ENCODE measurements at places on chromosomes 3 and 15.
A peak's percentile ranks its signal among the peaks of the same experiment; 100 is the strongest.

DNA sequence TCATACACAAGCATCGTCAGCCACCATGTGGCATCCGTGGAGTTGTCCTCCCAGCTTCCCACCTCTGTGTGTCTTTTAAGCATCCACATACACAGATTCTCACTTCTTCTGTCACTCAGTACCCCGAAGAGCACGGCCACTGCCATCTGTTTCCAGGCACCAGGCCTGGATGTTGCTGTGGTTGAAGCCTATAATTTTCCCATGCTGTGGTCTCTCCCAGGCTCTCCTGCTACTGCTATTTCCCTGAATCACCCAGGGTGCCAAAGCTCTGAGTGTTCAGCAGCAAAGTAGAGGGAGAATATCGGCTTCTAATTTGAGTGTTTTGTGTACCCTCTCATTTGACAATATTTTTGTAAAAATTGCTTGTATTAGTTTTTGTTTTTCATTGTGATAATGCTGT lies 265.7 kb downstream of the DIPK2A start:
- DNase-seq, result no peak

- DNase-seq, result no peak
These were observed 90.6 kb downstream of the TNFAIP8L3 start for GRCh38 chr15:51004103-51004551.

GRCh38 chr3:2944628-2945027 lies 165.5 kb downstream of the IL5RA start:
- DNase-seq, result no peak

DNA sequence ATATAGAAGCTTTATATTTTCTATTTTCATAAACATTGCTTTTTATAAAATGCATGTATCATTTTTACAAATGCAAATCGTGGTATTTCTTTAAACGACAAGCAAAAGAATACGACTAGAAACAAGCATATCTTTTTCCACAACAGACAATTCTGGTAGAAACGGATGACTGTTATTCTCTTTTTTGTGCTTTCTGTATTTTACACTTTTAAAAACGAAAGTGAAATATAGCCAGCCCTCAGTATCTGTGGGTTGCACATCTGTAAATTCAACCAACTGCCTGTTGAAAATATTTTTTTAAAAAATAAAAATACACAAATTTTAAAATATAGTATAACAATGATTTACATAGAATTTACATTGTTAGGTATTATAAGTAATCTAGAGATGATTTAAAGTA lies 61.3 kb downstream of the PRTG start:
- no peak for DNase-seq

DNA sequence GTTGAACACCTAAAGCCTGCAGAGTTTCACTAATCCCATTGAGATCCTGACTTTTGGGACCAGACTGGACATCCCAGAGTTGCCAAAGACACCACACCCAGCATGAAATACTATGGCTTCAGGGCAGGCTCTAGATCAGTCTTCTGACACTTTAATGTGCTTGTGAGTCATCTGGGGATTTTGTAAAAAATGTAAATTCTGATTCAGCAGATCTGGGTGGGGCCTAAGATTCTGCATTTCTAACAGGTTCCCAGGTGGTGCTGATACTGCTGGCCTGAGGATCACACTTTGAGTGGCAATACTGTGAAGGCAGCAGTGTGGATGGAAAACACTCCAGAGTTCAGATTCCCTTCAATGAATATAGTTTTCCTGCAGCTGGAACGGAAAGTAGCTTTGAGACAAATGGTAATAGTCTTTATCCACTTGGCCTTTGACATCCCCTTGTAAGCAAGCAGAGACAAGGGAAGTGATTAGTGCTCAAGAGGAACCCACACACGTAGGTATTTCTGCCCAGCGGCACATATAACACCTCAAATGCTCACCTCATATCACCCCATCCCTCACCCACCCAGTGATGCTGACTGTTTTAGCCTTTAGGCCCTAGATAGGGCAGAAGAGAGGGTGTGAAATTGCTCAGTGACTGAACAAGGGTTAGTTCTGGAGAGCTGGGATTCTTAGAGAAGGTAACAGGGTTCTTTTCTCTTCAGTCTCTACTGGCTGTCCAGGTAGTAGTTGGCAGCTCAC lies 51.5 kb upstream of the GSK3B start:
- DNase-seq, result no peak

- DNase-seq, result no peak
These were observed 48.7 kb upstream of the SKOR1 start for GRCh38 chr15:67776600-67776999.

GRCh38 chr15:51089699-51090453 lies 4.8 kb downstream of the TNFAIP8L3 start:
- no peak for DNase-seq

GRCh38 chr3:129778871-129779270 lies 114.6 kb downstream of the TMCC1 start:
- no peak for DNase-seq

DNA sequence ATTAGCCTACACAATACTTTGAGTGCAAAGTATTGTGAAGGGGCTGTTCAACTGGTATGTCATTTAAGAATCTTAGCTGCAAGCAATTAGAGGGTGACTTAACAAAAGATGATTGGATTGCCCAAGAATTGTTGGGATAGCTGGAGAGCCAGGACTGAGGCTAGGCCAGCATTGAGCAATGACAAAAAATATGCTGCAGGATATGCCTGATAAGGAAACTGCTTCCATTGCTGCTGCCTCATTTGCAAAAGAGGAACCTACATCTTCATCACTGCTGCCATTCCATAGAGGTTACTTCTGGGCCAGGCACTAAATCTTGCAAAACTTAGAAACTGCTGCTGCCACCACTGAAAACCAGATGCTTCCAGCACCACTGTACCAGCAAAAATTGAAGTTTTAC lies 108.0 kb upstream of the TBC1D5 start:
- DNase-seq, result no peak

GRCh38 chr15:39302936-39303335 lies 277.9 kb upstream of the THBS1 start:
- no peak for DNase-seq

DNA sequence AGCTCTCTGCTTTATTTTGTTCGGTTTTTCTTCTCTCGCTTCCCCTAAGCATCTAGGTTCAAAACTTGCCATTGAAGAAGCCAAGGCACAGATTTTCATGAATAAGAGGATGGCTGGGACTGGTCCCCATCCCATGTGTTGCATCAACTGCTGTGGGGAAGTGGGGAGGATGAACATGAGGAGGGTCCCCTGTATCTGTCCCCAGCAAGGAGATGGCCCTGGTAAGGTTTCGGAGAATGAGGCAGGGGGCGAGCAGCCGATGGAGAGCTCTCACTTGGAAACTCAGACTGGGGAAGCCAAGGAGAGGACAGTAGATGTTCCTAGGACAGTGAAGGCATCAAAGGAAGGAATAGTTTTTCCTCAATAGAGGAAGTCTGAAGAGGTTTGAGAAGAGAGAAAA lies 142.0 kb upstream of the ATP2B2 start:
- DNase-seq, result no peak

- no peak for DNase-seq
These were observed 18.3 kb downstream of the TGM4 start for GRCh38 chr3:44892689-44893088.

- DNase-seq, result no peak
These were observed 782 bp upstream of the IREB2 start for GRCh38 chr15:78437107-78437761.

DNA sequence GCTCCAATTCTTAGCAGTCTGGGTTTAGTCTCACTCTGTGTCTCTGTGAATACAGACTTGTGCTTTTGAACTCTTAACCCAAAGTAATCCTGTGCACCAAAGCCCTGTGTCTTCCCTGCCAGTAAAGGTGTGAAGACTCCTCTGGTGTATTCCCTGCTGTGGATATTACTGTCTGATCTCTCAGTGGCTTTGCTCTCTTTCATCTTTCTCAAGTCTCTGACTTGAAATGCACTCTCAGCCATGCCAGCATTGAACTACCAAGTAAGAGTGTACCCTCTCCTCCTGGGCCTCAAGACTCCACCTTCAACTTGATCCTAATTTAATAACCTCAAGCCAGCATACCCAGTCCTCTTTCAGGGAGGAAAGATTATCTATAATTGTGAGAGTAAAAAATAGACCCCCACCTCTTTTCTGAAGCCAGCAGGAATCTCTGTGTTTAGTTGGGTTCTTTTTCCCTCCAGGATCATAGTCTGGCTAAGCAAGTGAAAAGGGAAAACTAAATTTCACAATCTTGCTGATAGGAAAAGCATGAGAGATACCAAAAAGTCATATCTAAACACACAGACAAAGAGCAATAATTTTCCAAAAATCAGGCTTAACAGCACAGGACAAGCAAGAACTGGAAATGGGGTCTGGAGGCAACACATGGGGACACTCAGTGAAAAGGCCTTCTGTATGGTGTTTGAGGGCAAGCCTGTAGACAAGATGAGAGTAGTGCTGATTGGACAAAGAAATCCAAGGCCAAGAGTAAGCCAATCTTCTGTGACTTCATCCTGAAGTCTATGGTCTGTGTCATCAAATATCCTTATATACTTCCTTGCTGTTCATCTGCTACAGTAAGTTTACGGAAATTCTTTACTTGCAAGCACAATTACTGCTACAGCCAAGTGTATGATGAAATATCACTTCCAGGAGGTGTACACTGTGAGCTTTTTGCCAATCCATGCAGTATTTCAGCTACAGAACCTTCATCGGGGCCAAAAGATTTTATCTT lies 296.1 kb upstream of the TGFBR2 start:
- DNase-seq, result peak; percentile 88

- no peak for DNase-seq
These were observed 23.9 kb downstream of the LIPH start for GRCh38 chr3:185528532-185528931.

DNA sequence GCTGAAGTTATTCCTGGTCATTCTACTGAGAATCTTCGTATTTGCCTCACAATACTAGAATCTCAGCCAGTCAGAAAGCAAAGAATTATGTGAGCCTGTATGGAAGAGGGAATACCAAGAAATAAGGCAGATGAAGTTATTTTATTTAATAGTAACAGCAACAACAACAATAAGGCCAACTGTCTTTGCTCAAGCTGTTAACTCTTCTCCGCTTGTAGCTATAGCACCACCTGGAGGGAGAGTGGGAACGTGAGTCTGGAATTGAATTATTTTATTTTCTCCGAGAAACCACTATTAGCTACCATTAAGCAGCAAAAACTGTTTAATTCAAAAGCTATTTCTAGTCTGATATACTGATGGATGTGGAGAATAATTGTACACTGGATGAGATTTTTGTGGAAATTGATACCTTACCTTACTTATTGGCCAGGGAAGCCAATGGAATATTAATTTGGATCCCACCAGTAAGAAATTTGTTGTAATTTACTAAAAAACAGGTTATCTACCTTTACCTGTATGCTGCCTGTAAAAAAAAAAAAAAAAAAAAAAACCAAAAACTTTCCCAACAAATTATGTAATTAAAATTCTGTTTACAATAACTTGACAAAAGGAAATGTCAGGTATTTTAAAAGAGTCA lies 50.1 kb downstream of the CALML4 start:
- peak; percentile 35 for DNase-seq

GRCh38 chr3:47399531-47400270 lies 18.9 kb downstream of the PTPN23 start:
- DNase-seq, result no peak

DNA sequence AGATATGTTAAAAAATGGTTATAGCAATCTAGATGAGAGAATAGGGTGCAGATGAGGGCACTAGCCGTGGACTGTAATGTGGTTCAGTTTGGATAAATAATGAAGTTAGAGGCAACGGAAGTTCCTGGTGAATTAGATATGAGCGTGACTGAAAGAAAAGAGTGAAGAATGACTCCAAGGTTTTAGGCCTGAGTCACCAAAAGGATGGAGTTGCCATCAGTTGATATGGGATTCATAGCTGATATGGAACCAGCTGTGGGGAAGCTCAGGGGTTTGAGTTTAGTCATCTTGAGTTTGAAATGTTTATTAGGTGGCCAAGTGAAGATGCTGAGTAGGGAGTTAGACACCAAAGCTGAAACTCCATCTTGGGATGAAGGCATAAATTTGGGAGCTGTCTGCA lies 66.2 kb downstream of the SSR3 start:
- no peak for DNase-seq

- peak; percentile 55 for DNase-seq
These were observed 46.5 kb downstream of the CD86 start for GRCh38 chr3:122101646-122102045.

- DNase-seq, result peak; percentile 56
These were observed 304.5 kb downstream of the RBMS3 start for GRCh38 chr3:29585368-29585767.

DNA sequence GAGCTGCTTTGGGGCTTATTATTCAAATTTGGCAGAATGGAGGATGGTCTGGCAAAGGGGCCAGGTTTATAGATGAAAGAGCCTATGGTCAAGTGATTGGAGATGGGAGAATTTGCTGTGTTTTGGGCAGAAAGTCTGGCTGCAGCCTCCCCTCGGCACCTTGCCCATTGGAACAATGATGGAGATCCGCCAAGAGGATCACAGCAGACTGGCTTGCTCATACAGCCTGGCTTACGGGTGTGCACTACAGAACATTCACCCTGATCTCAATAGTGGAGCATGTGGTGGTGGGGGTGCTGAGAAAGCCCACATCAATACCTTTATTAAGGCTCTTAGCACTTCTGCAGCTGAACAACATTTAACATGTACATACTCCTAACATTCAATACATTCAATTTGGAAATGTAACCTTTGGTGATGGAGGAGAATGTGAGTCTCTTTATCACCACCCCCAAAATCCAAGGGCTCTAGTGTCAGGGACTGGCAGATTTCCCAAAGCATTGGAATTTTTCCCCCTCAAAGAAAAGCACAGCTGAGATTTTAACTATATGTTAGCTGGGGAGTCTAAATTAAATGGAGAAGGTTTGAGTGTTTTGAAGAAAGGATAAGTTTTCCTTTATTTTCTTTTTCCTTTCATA lies 118.4 kb upstream of the TMC3 start:
- DNase-seq, result no peak

DNA sequence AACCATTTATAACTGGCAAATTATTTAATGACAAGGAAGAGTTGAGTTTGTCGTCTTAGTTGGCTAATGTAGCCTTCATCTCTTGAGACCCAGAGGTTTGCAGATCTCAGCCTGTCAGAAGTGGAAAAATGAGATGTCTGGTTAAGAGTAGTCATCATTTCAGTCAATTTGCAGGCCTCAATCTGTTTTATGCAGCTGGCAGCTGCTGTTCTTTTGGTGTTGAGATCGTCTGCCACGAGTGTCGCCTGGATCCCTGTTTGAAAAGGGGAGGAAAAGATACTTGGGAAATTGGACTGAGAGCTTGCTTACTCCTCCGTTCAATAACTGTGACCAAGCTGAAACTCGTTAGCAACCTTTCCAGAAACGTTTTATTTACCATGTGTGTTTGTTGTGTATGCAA lies 2.3 kb downstream of the PHLDB2 start:
- DNase-seq, result no peak

DNA sequence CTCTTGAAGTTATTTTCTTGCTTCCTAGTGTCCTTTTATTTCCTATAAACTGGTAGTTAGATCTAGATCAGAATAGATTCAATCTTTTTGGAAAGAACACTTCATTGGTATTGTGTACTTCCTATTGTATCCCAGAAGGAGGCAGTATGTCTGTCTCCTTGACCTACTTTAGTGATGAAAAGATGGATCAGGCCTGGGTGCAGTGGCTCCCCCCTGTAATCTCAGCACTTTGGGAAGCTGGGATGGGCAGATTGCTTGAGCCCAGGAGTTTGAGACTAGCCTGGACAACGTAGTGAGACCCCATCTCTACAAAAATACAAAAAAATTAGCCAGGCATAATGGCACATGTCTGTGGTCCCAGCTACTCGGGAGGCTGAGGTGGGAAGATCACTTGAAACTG lies 12.0 kb downstream of the BSN start:
- no peak for DNase-seq

GRCh38 chr3:108292905-108293328 lies 3.4 kb upstream of the HHLA2 start:
- DNase-seq, result no peak
